ENCODE measurements at places on chromosomes 13 and 19. TPM values are rescaled to one million over a fixed set of nuclear protein-coding genes. Genes with fewer than 3 reads are reported as not detected.

Gene SHC2
- 0.82 TPM for total RNA-seq

Gene PABPC3
- total RNA-seq: 0.17 TPM

Gene RNF17
- total RNA-seq: not detected

Gene DZIP1
- 9.5 TPM for total RNA-seq

Gene CRX
- not detected for total RNA-seq

Gene LHB
- total RNA-seq: not detected

Gene ADGRE3
- total RNA-seq: not detected

Gene KLF1
- total RNA-seq: 0.06 TPM

Gene EFNA2
- total RNA-seq: 2.1 TPM

Gene NALCN
- 4.6 TPM for total RNA-seq

Gene ZNF738
- 1.0 TPM for total RNA-seq

Gene SWSAP1
- total RNA-seq: 1.7 TPM

Gene SERPINE3
- total RNA-seq: not detected

Gene PPP6R1
- total RNA-seq: 126 TPM

Gene ZNF575
- 1.5 TPM for total RNA-seq

Gene CYP2S1
- 32.0 TPM for total RNA-seq

Gene INSL3
- total RNA-seq: 0.47 TPM

Gene LAMP1
- 86.8 TPM for total RNA-seq

Gene KLK13
- total RNA-seq: not detected

Gene CEBPA
- 7.6 TPM for total RNA-seq

Gene SGCG
- total RNA-seq: not detected

Gene PLA2G4C
- total RNA-seq: 9.6 TPM

Gene C19orf33
- 701 TPM for total RNA-seq

Gene SIGLEC12
- not detected for total RNA-seq

Gene CLDN10
- 0.22 TPM for total RNA-seq

Gene CCDC124
- 111 TPM for total RNA-seq

Gene KLK10
- total RNA-seq: 0.25 TPM

Gene SPACA4
- total RNA-seq: not detected

Gene MYO1F
- 0.28 TPM for total RNA-seq

Gene MIA
- not detected for total RNA-seq

Gene PRKACA
- total RNA-seq: 36.6 TPM

All from A549 treated with DMSO at 1 μM for 4 hours (cell line).